Transverse colon (tissue), 4 donors: ENCODE measurements at places on chromosomes 1 and 21. TPM values are rescaled to one million over a fixed set of nuclear protein-coding genes. Genes with fewer than 3 reads are reported as not detected.

DNA sequence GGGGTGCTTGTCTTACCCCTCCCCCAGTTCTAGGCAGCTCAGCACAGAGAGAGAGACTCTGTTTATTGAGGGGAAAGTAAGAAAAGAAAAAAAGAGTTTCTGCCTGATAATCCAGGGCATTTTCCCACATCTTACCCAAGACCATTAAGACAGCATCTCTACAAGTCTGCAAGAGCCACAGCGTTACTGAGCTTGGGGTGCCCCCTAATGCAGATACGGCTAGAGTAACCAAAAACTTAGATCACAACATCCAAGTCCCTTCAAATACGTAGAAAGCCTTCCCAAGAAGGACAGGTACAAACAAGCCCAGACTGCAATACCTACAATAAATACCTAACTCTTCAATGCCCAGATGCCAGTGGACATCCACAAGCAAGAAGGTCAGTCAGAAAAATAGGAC lies 6.2 kb upstream of the TEX50 start:
- H3K27ac ChIP-seq: no peak overlapping the region
- no peaks in the 10 kb centered on the region for H3K4me1 ChIP-seq
- no peak overlapping the region for H3K4me3 ChIP-seq
- H3K36me3 ChIP-seq: no peaks in the 10 kb centered on the region
- DNase-seq: no peak

DNA sequence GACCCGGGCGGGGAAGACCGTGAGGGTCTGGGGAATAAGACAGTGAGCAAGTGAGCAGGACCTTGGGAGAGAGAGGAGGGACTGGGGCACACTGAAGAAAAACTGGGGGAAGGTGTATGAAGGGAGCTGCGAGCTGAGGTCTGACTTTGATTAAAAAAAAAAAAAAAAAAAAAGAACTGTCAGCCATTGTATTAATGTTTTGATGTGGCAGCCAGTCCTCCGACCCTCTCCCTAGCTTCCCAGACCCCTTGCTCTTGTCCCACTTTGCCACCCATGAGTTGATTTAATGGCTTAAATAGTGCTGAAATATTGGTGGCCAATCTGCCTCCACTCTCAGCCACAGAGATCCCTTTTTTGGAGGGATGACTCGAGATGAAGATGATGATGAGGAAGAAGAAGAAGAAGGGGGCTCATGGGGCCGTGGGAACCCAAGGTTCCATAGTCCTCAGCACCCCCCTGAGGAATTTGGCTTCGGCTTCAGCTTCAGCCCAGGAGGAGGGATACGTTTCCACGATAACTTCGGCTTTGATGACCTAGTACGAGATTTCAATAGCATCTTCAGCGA lies 652 bp downstream of the HAX1 start:
- H3K4me1 ChIP-seq: peaks cover 13% of the 10 kb centered on the region
- no peak for DNase-seq
- no peaks in the 10 kb centered on the region for H3K27me3 ChIP-seq

GRCh38 chr1:54506594-54506993 lies 41.4 kb upstream of the ACOT11 start:
- DNase-seq: no peak
- no peaks in the 10 kb centered on the region for H3K4me1 ChIP-seq
- H3K4me3 ChIP-seq: no peak overlapping the region
- H3K27ac ChIP-seq: no peak overlapping the region
- H3K27me3 ChIP-seq: peaks cover under 1% of the 10 kb centered on the region
- no peaks in the 10 kb centered on the region for H3K36me3 ChIP-seq

DNA sequence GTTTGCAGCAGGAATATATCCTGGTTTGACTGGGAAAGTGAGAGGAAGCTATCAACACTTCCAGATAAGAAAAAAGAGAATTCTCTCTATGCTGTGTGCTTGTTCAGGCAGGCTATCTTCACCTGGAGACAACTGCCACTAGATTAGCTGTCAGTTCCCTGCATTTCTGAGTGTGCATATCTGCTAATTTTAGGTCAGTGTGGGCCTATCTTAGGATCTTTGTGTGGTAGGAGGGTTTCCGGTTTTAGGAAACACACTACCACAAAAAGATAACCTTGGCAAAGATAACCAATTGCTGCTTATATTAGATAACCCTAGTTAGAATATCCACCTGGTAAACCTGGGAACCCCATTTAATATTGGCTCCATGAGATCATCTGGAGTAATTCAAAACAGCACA lies 22.5 kb upstream of the GBP5 start:
- DNase-seq: no peak
- no peak overlapping the region for H3K4me3 ChIP-seq
- no peaks in the 10 kb centered on the region for H3K36me3 ChIP-seq
- H3K27ac ChIP-seq: no peak overlapping the region

Gene RORC
- 3.4 TPM for total RNA-seq
